ENCODE measurements at places on chromosomes 16 and 17.

GRCh38 chr17:49725452-49726130 is 17.8 kb upstream of the SLC35B1 start:
- no peak for DNase-seq

DNA sequence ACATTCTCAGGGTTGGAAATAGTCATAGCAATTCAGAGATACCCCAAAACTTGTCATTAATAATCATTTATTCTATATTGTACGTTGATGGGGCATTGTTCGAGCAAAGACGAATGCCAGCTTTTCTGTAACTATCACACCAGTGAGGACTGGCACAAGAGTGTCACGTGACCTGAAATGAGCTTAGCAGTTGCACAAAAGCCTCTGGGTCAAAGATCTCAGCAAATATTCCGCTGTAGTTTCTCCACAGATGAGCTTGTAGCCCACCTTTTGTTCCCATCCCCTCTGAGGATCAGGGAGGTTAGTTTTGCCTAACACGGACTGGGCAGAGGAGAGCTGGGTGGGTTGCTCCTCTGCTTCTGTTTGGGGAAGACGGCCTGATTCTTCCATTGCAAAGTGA is 18.2 kb downstream of the IRX3 start:
- DNase-seq = no peak

DNA sequence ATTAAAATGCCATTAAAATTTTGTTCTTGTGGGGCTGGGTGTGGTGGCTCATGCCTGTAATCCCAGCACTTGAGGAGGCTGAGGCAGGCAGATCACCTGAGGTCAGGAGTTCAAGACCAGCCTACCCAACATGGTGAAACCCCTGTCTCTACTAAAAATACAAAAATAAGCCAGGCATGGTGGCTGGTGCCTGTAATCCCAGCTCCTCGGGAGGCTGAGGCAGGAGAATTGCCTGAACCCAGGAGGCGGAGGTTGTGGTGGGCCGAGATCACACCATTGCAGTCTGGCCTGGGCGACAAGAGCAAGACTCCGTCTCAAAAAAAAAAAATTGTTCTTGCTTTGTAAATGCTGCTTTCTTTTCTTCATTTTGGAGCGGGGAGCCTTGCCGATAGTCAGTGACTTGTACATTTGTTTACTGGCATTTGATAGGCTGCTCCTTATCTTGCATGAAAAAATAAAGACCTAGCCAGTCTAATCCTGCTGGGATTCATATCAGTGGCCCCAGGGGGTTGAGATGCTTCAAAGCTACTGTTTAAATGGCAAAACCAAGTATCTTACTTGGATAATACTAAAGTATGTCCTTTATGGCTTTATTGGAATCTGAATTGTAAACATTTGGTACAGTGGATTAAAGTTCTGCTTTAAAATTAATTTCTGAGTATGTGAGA is 3.3 kb upstream of the CLTC start:
- DNase-seq = no peak

GRCh38 chr17:30263552-30264333 is 28.0 kb downstream of the BLMH start:
- DNase-seq = peak; percentile 34

DNA sequence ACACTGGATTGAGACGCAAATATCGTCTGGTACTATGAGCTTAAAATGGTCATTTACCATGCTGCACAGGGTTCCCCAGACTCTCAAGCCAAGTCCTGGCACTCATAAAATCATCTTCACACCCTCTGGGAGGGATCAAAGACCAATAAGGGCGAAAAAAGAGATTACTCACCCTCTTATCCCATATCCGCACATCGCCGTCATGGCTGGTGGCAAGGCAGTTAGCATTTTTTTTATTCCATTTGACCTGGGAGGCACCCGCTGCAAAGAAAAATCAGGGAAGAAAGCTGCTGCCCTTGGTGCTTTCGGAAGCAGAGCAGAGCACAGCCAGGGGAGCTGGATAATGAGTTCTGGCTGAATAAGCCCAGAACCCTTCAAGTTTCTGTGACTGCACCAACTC is 42.4 kb downstream of the WDR59 start:
- no peak for DNase-seq

DNA sequence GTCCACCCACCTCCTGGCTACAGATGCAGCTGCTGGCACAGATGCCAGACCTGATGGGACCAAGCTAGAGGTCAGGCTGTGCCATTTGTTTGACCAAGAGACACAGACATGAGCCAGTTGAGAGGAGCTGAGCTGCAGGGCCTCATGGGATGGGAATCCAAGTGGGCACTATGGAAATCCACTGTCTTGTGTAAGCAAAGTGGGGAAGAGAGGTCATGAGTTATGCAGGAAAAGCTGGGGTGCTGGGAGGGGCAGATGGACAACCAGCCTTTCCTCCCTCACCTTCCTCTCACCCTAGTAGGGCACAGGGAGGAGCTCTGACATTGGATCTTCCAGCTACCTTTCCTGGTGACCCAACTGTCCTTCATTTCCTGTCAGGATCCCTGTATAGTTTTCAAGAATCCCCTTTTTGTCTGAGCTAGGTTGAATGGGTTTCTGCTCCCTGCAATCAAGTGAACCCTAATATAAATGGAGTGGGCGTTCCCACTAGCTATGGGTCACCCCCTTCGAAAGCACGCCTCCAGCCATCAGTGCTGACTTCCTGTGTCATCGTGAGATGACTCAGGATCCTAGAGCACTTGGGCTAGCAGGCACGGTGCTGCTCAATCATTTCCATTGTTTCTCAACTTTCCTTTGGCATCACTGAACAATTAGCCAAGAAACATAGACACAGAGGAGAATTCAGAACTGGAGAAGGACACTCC is 13.6 kb downstream of the ATPAF2 start:
- DNase-seq = no peak

- no peak for DNase-seq
Measured at GRCh38 chr17:70896843-70897242, 727.5 kb downstream of the KCNJ2 start.

- DNase-seq = no peak
Measured at GRCh38 chr17:36837195-36837938, 99.9 kb upstream of the LHX1 start.

DNA sequence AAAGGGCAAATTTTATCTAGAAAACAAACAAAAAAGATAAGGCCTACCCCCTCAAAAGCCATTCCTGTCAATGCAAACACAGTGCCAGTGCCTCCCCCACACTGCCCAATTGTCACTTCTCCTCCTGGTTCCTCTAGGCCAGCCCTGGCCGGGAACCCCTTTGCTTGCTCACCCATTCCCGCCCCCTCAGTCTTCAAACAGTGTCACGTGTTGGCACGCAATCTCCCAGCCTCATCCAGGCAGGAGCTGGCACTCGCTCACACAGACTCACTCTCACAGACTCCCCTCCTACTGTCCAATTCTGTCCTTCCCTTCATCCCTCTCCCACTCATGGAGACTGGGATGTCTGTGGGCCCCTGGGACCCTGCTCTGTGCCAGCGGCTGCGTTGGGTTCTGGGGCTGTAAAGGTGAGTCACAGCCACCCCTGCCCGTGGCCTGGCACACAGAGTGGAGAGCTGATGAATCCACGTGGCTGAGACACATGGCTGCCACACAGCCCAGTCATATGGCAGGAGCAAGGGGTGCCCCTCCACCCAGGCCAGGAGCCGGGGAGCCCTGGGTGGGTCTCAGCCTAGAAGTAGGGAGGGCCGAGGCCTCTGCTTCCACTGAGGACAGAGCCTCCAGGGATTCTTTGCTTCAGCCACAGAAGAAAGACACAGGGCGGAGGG is 54.8 kb downstream of the VAC14 start:
- DNase-seq = no peak

GRCh38 chr16:49350265-49351095 is 23.1 kb upstream of the C16orf78 start:
- peak; percentile 1 for DNase-seq

- DNase-seq = no peak
Measured at GRCh38 chr17:60230358-60230757, 80.6 kb downstream of the CA4 start.

GRCh38 chr17:4436381-4436780 is 2.6 kb downstream of the SPNS3 start:
- DNase-seq = no peak

- DNase-seq = no peak
Measured at GRCh38 chr16:5905935-5906334, 808.3 kb upstream of the EEF2KMT start.

DNA sequence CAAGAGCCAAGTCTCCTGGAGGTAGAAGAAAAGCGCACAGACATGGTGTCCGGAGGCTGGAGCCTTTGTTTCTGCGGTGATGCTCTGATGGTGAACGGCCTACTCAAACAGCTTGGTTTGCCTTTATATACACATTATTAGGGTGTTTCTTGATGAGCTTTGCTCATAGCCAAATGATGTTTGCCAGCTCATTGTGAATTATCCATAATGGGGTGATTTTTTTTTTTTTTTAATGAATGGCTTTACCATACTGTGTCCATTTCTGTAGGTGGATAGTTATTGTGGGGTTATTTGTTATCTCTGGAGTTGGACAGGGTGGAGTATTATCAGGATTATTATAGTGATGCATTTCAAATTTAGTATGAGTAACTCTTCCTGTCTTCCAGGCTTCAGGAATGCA is at the start of gene KRT27:
Gene KRT27 (minus strand): TSS at position 101 of the 400 bp plus-strand sequence. CDS start 57 bp downstream, at position 44.
- no peak for DNase-seq
